ENCODE measurements at places on chromosomes 2 and 18.

DNA sequence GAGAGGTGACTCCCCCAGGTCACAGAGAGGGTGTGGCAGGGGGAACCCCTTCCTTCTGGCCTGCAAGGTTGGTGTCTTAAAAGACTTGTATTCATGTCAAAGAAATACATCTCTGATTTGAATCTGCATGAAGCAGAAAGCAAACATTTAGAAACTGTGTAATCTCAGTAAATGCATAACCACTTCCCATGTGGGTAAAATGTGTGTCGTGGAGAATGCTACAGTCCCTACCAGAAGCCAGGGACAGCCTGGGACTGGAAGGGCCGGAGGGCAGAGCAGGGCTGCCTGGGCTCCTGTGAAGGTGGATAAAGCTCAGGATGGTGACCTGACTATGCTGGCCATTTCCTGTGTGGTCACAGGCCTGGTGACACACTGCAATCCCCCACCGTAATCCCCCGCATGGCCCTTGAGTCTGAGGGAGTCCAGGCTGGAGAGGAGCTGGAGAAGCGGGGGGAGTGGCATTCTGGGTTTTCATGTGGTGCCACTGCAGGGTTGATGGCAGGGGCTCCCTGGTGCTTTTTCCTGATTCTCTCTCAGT, 102.2 kb downstream of the LRRC30 start:
- DNase-seq = no peak

GRCh38 chr2:167924556-167924955, 322.8 kb downstream of the STK39 start:
- DNase-seq = no peak

- DNase-seq = no peak
Observed at GRCh38 chr2:8116661-8117060, 565.2 kb upstream of the ID2 start.

GRCh38 chr18:44759925-44760342, 79.2 kb downstream of the SETBP1 start:
- no peak for DNase-seq

DNA sequence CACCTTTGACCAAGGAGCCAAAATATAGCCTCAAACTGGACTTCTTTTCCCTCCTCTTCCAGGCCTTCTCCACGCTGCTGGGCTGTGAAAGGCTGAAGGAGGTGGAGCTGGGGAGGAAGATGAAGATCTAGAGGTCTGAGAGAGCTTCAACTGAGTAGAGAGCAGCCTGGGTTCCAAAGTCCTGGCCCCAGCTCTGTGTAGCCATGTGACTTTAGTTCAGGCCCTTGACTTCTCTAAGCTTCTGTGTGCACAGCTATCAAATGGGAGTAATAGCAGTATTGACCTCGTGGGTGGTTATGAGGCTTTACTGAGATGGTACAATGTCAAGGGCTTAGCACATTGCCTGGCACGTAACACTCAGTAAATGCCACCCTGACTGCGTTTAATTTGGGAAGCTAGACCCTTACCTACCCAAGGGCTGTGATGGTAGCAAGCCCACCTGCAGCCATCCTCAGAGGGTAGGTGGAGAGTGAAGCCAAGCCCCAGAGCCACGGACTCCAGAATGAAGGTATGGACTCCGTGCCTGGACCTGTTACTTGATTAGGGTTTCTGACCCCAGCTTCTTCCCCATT, 38.4 kb downstream of the SERTAD2 start:
- no peak for DNase-seq

GRCh38 chr2:115739574-115739973, 1297.1 kb downstream of the DPP10 start:
- DNase-seq = no peak

- DNase-seq = no peak
Observed at GRCh38 chr2:60515721-60516226, 37.7 kb downstream of the BCL11A start.

DNA sequence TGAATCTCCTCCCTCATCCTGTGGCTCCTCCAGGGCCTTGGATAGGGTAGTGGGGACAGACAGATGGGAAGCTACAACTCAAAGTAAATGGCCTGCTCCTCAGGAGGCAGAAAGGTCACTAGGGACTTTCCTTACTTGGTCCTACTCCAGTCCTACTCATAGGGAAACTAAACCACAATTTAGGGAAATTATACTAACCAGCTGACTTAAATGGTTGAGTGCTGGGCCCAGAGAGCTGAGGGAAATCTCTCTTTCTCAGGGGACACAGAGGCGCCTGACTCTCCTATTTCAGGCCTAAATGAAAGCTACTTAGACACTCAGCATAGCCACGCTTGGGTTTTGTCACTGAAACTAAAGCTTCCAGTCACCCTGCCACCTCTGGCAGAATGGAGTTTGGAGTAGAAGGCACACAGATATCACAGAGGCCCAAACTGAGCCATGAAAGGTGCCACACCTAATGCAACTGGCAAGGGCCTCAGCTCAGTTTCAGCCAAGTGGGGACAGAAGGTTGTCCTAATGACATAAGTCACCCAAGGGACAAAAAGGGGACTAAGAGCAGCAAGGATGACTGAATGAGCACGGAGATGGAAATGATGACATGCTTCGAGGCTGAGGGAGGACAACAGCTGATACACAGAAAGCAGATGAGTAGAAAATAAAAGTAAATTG, 24.0 kb downstream of the CERKL start:
- DNase-seq = no peak

GRCh38 chr18:10353791-10354190, 100.6 kb upstream of the APCDD1 start:
- no peak for DNase-seq

- no peak for DNase-seq
Observed at GRCh38 chr2:120499784-120500495, 154.0 kb downstream of the INHBB start.

DNA sequence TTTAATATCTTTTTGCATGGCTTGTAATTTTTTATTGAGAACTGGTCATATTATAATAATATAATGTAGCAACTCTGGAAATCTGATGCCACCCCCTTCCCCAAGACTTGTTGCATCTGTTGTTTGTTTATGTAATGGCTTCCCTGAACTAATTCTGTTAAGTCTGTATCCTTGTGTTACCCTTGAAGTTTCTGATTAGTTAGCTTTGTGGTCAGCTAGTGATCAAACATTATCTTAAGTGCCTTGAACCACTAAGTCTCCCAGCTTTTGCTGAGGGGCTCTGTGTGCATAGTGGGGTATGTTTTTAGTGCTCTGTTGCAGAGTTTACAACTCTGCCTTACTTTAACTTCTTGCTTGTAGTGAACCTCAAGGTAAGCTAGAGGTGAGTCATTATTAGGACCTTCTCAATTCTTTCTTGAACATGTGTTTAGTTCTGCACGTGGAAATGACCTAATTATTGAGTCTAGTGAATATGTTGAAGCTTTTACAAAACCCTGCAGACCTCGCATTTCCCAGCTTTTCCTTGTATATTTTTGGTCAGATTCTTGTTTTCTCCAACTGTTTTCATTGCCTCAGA, 24.8 kb downstream of the SMCHD1 start:
- no peak for DNase-seq

GRCh38 chr2:223837287-223838061, at the start of gene AP1S3:
Gene AP1S3 (minus strand): TSS chr2:223837582. CDS start chr2:223837450, 132 bp downstream.
- DNase-seq = peak; percentile 51

DNA sequence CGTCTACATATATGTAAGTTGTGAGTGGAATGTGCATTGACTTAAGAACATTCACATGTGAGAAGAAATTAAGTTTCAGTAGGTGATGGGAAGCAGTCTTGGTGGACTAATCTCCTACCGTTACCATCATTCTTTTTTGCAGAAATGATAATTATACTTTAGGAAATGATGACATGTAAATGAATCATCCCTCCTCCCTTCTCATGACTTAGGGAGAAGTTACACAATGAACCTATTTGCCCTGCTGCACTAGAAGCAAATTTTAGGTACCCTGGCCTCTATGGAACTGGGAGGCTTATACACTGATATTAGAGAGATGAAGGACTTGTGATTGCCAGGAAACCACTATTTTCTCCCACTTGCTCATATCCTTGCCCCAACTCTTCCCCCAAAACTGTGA, 214.2 kb downstream of the CALCRL start:
- DNase-seq = no peak

DNA sequence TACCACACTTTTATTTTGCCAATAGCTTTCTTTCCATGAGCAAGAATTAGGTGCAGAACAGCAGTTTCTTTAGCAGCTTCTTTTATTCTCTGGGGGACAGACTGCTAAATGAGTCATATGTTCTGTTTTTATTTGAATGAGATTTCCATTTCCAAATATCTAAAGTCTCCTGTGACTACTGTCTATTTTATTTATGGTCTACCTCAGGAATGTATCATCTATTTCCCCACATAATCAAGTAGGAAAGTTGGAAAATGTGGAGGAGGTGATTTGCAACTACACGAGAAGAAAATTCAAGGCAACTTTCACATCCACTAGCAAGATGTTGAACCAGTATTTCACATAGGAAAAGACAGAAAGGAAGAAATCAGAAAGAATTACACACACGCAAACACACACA, 139.9 kb upstream of the MEX3C start:
- DNase-seq = no peak

- DNase-seq = no peak
Observed at GRCh38 chr2:147632198-147632597, 212.6 kb upstream of the ACVR2A start.

- no peak for DNase-seq
Observed at GRCh38 chr18:63924551-63924950, 16.8 kb downstream of the SERPINB10 start.

DNA sequence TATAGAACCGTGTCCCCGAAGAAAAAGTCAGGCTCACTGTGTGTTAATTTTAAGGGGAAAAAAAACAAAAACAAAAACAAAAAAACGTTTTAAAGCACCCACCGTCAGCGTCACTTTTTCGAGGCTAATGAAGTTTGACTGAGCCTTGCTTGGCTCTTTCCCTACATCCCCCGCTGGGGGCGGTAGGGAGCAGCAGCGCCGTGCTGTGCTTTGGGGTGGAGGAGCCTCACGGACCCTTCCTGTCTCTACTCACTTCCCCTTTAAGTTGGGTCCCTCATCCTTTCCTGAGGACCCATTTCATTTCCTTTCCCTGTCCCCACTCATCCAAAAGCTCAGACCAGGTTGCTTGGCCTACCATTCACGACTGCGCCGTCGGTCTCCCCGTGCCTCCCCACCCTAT, 82.8 kb upstream of the RPL31 start:
- no peak for DNase-seq

GRCh38 chr2:145530653-145531052, 1010.7 kb upstream of the ZEB2 start:
- DNase-seq = no peak

GRCh38 chr18:35755369-35755768, 173.8 kb downstream of the GALNT1 start:
- DNase-seq = no peak

DNA sequence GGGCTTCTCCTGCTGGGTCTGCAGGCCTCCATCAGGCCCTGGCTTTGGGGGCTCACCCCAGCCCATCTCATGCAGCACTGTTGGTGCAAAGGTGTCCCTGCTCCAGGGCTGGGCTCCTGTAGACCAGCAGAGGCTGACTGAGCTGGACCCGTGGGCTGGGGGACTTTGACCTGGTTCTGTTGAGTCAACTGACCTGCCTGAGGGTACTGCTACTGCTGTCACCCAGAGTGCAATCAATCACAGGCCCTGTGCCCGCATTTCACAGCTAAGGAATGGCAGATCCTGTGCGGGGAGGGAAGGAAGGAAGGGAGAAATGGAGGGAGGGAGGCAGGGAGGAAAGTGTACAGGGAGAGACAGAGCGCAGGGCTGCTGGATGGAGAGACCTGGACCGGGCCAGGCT, 136.8 kb downstream of the TPO start:
- DNase-seq = no peak

- no peak for DNase-seq
Observed at GRCh38 chr2:204024503-204024902, 87.9 kb downstream of the ICOS start.

DNA sequence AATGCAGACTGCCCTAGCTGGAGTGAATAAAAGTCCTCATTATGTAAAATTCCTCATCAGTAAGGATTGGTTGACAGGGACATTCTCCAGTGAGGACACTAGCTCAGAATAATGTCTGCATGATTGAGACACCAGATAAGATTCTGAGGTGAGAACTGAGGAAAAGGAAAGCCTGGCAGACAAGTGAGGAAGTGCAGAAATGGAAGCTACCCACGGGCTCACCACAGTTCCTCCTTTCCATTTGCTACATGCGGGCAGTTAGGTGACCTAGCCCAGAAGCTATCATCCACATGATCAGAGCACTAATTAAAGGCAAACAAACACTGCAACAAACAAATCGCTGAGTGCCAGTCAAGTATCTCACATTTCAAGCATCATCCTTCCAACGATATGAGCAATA, 27.7 kb downstream of the NETO1 start:
- DNase-seq = no peak

DNA sequence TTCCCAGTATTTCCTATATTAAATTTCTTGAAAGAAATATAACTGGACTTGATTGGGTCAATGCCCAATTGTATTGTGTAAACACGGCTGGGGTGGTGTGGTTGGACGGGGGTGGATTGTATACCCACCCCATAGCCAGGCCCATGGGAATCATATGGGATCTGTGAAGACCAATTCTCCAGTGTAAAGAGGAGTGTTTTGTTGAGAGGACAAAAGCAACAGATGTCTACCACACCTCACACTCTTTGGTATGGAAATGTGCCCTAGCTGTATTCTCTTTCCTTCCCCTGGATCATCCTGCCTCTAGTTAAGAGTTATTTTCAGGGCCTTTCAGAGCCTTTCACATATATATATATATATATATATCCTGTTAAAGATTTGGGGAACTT, 57.5 kb upstream of the TGIF1 start:
- no peak for DNase-seq

GRCh38 chr18:77062518-77063003, 70.0 kb downstream of the MBP start:
- DNase-seq = peak; percentile 67

DNA sequence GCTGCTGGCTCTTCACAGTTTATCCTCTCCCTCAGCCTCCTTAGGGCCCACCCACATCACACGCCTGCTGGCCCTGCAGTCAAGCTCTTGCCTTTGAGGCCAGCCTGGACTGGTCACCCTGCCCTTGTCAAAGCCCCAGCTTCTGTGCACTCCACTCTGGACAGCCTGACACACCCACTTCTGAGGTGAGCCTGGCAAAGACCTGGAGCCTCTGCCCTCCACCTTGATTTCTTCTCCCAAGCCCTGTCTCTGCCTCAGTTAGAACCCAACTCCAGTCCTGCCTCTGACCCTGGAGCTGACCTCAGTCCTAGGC, 37.0 kb upstream of the TAF1B start:
- DNase-seq = no peak

DNA sequence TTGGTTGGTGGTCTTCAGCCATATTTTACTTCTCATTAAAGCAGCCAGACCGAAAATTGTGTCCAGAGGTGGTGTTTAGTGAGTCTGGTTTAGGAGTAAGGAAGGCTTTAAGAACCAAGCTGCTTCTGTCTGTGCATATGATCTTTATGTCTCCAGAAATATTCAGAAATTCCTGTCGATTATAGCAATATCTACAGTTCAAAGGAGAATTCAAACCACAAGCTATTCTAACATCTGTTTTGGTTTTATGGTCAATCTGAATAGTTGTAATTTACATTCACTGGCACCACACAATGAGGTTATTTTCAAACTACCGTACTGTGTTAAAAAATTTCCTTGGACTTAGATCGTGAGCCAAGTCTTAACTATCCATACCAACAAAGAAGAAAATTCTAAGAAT, 11.3 kb downstream of the UPP2 start:
- DNase-seq = no peak
